ENCODE measurements at places on chromosomes 12 and 14.

GRCh38 chr12:95789126-95790032, 1.2 kb downstream of the NTN4 start:
- H3K36me3 ChIP-seq, result no peaks in the 10 kb centered on the region
- peaks cover 31% of the 10 kb centered on the region for H3K27me3 ChIP-seq
- no peak for DNase-seq
- no peak overlapping the region for H3K27ac ChIP-seq
- H3K4me1 ChIP-seq, result peaks cover 17% of the 10 kb centered on the region
- H3K4me3 ChIP-seq, result peak overlapping the region; percentile 54

DNA sequence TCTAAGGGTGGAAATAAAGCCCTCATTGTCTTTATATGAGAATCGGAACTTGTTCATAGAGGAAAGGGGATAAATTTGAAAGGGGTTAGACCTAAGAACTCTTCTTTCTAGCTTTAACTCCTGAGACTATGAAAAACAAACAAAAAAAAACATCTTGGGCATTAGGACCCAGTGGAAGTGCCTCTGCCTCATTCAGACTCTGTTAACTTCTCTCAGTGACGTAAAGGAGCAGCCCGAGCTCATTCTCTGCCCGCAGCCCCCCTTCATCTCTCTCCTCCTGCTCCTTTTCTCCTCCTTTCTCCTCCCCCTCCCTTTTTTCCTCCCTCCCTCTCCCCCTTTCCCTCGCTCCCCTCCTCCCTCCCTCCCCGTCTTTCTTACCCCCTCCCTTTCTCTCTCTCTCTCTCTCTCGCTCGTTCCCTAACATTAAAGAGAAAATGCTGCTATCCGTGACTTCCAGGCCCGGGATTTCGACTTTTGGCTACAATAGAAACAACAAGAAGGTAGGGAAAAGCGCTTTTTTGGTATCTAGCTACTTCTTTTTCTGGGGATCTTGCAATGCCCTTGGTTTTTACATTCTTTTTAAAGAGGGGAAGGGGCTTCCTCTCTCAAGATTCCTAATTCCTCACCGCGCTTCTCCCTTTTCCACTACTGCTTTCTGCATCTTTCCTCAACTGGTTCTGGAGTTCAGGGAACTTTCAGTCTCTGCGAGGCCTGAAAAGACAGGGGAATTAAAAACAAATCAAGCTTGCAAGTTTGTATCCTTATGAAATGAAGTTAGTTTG, at the start of gene RBMS2:
Gene RBMS2, plus strand, starts transcription at position 231 of the 782 bp plus-strand sequence. Its CDS starts 204 bp downstream, at position 435.
- peak; percentile 96 for DNase-seq
- H3K4me1 ChIP-seq, result peaks cover 8% of the 10 kb centered on the region
- peak within 1 kb of the TSS; percentile 95 for H3K27ac ChIP-seq
- H3K4me3 ChIP-seq, result peak within 1 kb of the TSS; percentile 73
- no peaks in the 10 kb centered on the region for H3K36me3 ChIP-seq

DNA sequence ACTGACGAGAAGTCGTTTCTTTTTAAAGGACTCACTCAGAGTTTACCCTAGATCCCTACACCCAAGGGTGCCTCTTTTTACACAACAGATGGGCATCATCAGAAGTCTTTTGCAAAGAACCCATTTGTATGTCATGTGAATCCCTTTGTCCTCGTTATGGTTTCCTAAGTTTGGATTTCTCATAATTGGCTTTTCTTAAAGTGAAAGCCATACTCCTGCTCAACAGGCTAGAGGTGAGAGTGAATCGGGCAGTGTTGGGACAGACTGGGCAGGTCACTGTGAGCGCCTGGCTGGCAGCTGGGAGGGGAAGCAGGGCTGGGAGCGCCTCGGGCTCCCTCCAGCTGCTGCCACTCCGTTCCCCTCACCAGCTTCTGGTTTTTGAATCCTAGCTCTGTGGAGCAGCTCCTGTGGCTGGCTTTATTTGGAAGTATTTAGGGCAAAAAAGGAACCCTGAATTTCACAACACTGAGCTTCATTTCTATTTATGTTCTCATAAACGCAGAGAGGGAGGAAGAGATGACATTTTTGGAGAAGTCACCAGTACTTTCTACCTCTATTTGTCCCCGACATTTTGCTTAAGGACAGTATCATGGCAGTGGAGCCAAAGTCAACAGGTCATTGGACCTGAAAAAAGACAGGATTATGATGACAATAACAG, 63.8 kb upstream of the ACTN1 start:
- H3K36me3 ChIP-seq, result no peaks in the 10 kb centered on the region
- DNase-seq, result no peak
- H3K4me1 ChIP-seq, result peaks cover 47% of the 10 kb centered on the region
- peak overlapping the region; percentile 43 for H3K27ac ChIP-seq
- no peaks in the 10 kb centered on the region for H3K27me3 ChIP-seq
- no peak overlapping the region for H3K4me3 ChIP-seq

DNA sequence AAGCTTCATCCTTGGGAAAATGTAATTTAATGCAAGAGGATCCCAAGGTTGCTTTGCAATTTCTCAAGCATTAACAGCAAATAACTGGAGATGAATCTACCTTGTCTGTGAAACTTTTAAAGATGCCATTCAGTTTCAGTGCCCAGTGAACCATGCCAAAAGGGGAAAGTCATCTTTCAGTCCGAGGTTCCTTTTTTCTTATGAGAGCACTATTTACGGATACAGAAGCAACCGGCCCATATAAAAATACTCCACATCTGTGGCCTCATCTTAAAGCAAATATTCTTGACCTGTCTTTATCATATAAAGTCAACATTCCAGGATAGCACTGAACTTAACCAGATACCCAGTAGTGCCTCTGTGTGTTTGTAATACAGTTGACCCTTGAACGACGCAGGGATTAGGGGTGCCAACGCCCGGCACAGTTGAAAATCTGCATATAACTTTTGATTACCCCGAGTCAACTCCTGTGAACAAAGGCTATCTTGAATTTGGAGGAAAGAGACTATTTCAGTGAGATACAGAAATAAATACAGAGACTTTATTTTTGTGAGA, 209.4 kb downstream of the PCNX1 start:
- H3K4me3 ChIP-seq, result no peak overlapping the region
- no peak for DNase-seq
- H3K27ac ChIP-seq, result no peak overlapping the region
- no peaks in the 10 kb centered on the region for H3K4me1 ChIP-seq
- peaks cover 2% of the 10 kb centered on the region for H3K36me3 ChIP-seq

GRCh38 chr12:50402264-50403000, 1.7 kb downstream of the LARP4 start:
- DNase-seq, result no peak
- H3K4me1 ChIP-seq, result no peaks in the 10 kb centered on the region
- peak overlapping the region; percentile 98 for H3K27ac ChIP-seq
- H3K27me3 ChIP-seq, result no peaks in the 10 kb centered on the region
- H3K36me3 ChIP-seq, result no peaks in the 10 kb centered on the region

DNA sequence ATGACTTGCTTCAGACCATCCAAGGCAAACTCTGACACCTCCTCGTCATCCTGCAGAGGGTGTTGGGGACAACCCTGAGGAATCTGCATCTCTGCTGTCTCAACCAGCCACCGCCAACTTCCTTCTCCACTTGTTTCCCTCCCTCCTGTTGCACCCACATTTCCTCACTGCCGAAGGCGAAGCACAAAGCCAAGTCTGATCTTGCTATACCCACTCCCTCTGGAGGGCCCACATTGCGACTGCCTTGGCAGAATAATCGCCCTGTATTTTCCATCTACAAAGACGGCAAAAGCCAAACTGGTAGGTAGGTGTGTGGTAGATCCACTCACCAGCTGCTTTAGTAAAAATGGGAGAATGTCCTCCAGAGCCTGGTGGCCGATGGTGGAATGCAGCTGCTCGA, 21.8 kb upstream of the RAB35 start:
- H3K36me3 ChIP-seq, result peaks cover 94% of the 10 kb centered on the region
- H3K27ac ChIP-seq, result no peak overlapping the region
- H3K27me3 ChIP-seq, result no peaks in the 10 kb centered on the region
- DNase-seq, result no peak
- H3K4me1 ChIP-seq, result no peaks in the 10 kb centered on the region
- H3K4me3 ChIP-seq, result no peak overlapping the region

- H3K27me3 ChIP-seq, result no peaks in the 10 kb centered on the region
- H3K4me1 ChIP-seq, result no peaks in the 10 kb centered on the region
- no peak for DNase-seq
- H3K36me3 ChIP-seq, result no peaks in the 10 kb centered on the region
These were observed 89.6 kb downstream of the ARF6 start for GRCh38 chr14:49982501-49982951.

- no peak overlapping the region for H3K27ac ChIP-seq
- no peak for DNase-seq
- no peaks in the 10 kb centered on the region for H3K4me1 ChIP-seq
- H3K36me3 ChIP-seq, result no peaks in the 10 kb centered on the region
- no peaks in the 10 kb centered on the region for H3K27me3 ChIP-seq
- no peak overlapping the region for H3K4me3 ChIP-seq
These were observed 37.9 kb downstream of the SOX5 start for GRCh38 chr12:23911574-23911973.

GRCh38 chr14:89603938-89604480, 187.0 kb upstream of the FOXN3 start:
- H3K4me3 ChIP-seq, result no peak overlapping the region
- H3K27me3 ChIP-seq, result no peaks in the 10 kb centered on the region
- DNase-seq, result no peak
- no peaks in the 10 kb centered on the region for H3K36me3 ChIP-seq
- no peaks in the 10 kb centered on the region for H3K4me1 ChIP-seq

DNA sequence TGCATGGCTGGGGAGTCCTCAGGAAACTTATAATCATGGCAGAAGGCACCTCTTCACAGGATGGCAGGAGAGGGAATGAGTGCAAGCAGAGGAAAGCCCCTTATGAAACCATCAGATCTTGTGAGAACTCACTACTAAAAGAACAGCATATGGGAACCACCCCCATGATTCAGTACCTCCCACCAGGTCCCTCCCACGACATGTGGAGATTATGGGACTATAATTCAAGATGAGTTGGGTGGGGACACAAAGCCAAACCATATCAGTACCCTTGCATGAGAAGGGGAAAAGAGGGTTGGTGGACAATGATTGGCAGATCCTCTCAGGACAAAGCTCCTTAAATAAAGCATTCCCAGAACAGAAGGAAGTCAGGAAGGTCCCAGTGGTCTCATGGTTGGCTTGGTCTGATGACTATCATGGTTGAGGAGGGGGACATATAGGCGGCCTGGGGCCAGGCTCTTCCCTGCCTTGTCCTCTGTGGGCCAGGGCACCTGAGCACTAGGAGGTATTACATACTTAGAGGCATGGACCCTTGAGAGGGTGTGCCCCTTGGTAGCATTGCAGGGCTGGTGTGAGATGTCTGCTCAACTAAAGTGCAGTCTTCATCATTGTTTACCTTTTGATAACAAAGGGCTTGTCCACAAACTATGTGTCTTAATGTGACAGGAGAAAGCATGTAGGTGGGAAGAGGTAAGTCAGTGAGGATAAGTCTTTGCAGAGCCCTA, 22.2 kb downstream of the HSD17B6 start:
- H3K27me3 ChIP-seq, result no peaks in the 10 kb centered on the region
- no peaks in the 10 kb centered on the region for H3K36me3 ChIP-seq
- no peak overlapping the region for H3K4me3 ChIP-seq
- no peak for DNase-seq
- no peak overlapping the region for H3K27ac ChIP-seq

- no peak overlapping the region for H3K4me3 ChIP-seq
- no peaks in the 10 kb centered on the region for H3K36me3 ChIP-seq
- no peaks in the 10 kb centered on the region for H3K4me1 ChIP-seq
- DNase-seq, result no peak
- H3K27me3 ChIP-seq, result no peaks in the 10 kb centered on the region
- H3K27ac ChIP-seq, result no peak overlapping the region
These were observed 207.9 kb downstream of the SLC16A7 start for GRCh38 chr12:59803735-59804134.

- H3K4me3 ChIP-seq, result no peak overlapping the region
- no peak for DNase-seq
- no peaks in the 10 kb centered on the region for H3K27me3 ChIP-seq
- peaks cover 7% of the 10 kb centered on the region for H3K4me1 ChIP-seq
These were observed 23.3 kb upstream of the SLC2A3 start for GRCh38 chr12:7959278-7959677.

GRCh38 chr14:24430143-24430681, 458 bp downstream of the KHNYN start:
- peaks cover 39% of the 10 kb centered on the region for H3K4me1 ChIP-seq
- peak overlapping the region; percentile 83 for H3K4me3 ChIP-seq
- DNase-seq, result no peak
- H3K27ac ChIP-seq, result peak overlapping the region; percentile 91
- peaks cover 24% of the 10 kb centered on the region for H3K36me3 ChIP-seq
- H3K27me3 ChIP-seq, result peaks cover 4% of the 10 kb centered on the region

- H3K4me1 ChIP-seq, result peaks cover 10% of the 10 kb centered on the region
- DNase-seq, result peak; percentile 49
- H3K4me3 ChIP-seq, result no peak overlapping the region
- H3K27ac ChIP-seq, result peak overlapping the region; percentile 60
- H3K36me3 ChIP-seq, result no peaks in the 10 kb centered on the region
- no peaks in the 10 kb centered on the region for H3K27me3 ChIP-seq
These were observed 155.5 kb downstream of the PRKCH start for GRCh38 chr14:61476754-61477410.

DNA sequence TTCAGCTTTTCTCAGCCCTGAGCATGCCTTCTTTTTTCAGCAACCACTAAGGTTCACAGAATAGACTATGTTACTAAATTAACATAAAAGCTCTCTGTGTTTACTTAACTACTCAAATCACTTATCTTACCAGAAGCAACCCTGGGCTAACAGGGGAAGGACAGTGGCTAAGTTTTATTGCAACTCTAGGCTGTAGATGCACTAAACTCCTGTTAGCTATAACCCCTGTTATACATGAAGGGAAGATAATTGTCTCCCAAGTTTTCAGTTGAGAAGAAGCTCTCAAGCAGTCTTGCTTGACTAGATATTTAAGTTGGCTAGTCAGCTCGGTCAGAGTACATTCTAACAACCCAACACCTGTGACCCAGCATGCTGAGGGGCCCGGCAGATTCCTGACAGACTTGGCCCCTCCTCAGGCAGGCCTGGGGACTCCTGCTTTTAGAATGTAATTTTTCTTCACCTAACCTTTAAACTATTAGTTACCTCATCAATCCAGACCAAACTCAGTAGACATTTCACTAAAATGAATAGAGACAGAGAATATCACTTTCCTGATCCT, 464.5 kb downstream of the EGLN3 start:
- no peaks in the 10 kb centered on the region for H3K27me3 ChIP-seq
- DNase-seq, result no peak
- no peaks in the 10 kb centered on the region for H3K36me3 ChIP-seq
- peaks cover 7% of the 10 kb centered on the region for H3K4me1 ChIP-seq

- no peak for DNase-seq
- H3K4me3 ChIP-seq, result no peak overlapping the region
- no peaks in the 10 kb centered on the region for H3K27me3 ChIP-seq
- H3K4me1 ChIP-seq, result no peaks in the 10 kb centered on the region
These were observed 269.2 kb downstream of the ALG10 start for GRCh38 chr12:34291426-34291901.

DNA sequence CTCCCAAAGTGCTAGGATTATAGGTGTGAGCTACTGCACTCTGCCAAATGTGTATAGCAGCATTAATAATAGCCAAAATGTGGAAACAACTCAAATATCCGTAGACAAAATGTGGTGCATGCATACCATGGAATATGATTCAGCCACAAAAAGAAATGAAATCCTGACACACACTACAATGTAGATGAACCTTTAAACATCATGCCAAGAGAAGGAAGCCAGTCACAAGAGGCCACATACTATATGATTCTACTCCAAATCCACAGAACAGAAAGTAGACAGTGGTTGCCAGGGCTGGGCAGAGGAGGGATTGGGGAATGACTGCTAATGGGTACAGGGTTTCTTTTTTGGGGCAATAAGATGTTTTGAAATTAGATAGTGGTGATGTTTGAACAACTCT, 7.7 kb upstream of the TMED2 start:
- no peak for DNase-seq
- H3K27ac ChIP-seq, result no peak overlapping the region
- no peaks in the 10 kb centered on the region for H3K27me3 ChIP-seq
- no peaks in the 10 kb centered on the region for H3K4me1 ChIP-seq
- H3K36me3 ChIP-seq, result peaks cover 2% of the 10 kb centered on the region

GRCh38 chr12:10941916-10942607, 3.0 kb upstream of the TAS2R14 start:
- no peak overlapping the region for H3K27ac ChIP-seq
- H3K4me3 ChIP-seq, result no peak overlapping the region
- no peaks in the 10 kb centered on the region for H3K4me1 ChIP-seq
- H3K27me3 ChIP-seq, result no peaks in the 10 kb centered on the region
